ENCODE measurements at places on chromosomes 11 and 22.

- DNase-seq = no peak
Measured at GRCh38 chr11:834371-835316, 1.9 kb downstream of the CD151 start.

GRCh38 chr11:1348146-1348795 lies 38.8 kb upstream of the TOLLIP start:
- DNase-seq = no peak

GRCh38 chr22:46171940-46172339 lies 21.6 kb downstream of the PPARA start:
- DNase-seq = no peak

GRCh38 chr11:63017306-63017974 lies 1.8 kb upstream of the SLC22A8 start:
- no peak for DNase-seq

GRCh38 chr11:34198523-34198922 lies 93.1 kb downstream of the NAT10 start:
- no peak for DNase-seq

- DNase-seq = no peak
Measured at GRCh38 chr11:2305788-2306451, 4.1 kb downstream of the TSPAN32 start.

GRCh38 chr11:132520199-132520598 lies 1012.1 kb downstream of the OPCML start:
- DNase-seq = no peak

GRCh38 chr11:109914038-109914437 lies 179.2 kb upstream of the ZC3H12C start:
- DNase-seq = no peak

- no peak for DNase-seq
Measured at GRCh38 chr11:76615950-76616349, 54.6 kb downstream of the LRRC32 start.

DNA sequence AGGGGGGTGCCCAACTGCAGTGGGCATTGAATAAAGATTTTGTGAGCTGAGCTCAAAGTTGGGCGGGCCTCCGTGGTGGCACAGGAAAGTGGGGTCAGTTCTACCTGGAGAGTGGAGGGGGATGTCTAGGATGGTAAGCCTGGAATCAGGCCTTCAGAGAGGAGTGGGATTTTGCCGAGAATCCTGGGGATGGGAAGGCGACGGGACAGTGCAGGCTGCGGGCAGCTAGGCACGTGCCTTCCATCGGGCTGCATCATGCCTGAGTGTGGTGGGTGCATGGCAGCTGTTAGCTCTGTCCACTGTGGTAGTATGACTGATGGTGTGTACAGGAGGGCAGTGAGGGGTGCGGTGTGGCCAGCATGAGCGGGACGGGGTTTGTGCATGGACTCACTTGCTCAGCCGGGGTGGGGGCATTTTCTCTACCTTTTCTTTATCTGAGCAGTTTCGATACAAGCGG lies 3.6 kb downstream of the SHANK3 start:
- no peak for DNase-seq

- DNase-seq = no peak
Measured at GRCh38 chr11:65262776-65263175, 1.0 kb downstream of the POLA2 start.

DNA sequence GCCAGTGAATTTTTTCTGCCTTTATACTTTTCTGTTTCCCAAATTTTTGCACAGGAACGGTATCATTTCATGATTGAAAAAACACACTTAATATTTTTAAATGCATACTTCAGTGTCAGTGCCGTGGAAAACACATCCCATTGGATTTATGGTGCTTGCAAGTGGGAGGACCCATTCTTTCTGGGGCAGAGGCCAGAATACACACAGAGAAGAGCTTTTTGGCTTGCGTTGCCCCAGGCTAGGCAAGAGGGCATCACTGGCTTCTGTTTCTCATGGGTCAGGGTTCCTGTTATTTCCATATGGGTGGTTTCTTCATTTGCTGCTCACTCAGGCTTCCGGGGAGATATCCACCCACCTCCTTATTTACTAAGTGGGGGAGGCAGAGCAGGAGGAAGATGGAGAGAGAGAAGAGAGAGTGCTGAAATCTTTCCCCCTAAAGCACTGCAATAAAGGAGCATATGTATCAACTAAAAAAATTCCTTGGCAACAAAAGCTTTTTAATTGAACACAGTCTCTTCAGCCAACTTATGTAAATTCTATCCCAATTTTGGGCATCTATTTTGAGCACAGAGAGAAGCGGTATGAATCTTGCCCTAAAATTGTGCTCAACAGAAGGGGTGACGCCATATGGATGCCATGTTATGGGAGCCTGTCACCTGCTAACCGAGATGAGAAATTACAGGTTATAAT lies 66.0 kb upstream of the KIRREL3 start:
- no peak for DNase-seq

DNA sequence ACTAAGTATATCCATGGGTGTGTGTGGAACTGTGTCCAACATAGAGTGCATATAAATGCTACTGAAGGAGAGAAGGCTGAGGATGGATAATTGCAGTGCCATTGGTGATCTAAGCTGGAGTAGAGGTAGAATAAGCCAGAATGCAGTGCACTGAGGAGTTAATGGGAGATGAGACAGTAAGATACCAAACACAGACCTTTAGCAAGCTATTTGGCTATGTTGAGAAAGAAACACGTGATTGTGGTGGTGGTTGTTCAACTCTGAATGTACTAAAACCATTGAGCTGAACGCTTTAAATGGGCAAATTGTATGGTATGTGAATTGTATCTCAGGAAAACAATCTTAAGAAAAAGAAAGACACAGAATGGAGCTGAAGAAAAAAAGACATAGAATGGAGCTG lies 22.8 kb downstream of the JAML start:
- no peak for DNase-seq

DNA sequence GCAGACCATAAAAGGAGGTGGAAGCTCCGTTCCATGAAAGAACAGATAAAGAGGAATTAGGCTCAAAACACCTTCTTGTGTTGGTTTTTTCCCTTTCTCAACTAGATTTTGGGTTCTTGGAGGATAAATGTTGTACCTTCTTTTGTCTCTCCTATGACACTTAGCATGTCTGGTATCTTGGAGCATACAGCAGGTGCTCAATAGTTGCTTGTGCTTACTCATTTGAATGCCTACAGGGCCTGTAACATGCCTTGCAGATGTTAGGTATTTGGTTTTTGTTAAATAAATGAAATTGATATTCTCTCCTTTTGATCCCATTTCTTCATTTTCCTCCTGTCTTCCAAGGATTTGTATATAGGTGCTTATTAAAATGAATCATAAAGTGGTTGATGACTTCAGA lies 16.4 kb upstream of the PLET1 start:
- no peak for DNase-seq

DNA sequence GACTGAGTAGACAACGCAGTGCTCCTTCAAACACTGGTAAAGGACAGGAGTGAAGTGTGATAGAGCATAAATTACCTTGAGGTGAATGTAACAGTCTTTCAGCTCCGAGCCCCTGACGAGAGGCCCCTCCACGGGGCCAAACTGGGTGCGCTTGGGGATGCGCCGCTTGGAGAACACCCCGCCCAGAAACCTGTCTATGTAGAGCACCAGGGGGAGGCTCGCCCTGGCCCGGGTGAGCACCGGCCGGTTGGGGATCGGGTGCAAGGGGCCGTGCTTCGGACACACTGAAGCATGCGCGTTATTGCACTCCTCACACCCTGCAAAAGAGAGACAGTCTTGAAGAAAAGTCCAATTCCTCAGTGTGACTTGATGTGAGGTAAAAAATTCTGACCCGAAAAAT lies 49.3 kb upstream of the NFRKB start:
- no peak for DNase-seq

DNA sequence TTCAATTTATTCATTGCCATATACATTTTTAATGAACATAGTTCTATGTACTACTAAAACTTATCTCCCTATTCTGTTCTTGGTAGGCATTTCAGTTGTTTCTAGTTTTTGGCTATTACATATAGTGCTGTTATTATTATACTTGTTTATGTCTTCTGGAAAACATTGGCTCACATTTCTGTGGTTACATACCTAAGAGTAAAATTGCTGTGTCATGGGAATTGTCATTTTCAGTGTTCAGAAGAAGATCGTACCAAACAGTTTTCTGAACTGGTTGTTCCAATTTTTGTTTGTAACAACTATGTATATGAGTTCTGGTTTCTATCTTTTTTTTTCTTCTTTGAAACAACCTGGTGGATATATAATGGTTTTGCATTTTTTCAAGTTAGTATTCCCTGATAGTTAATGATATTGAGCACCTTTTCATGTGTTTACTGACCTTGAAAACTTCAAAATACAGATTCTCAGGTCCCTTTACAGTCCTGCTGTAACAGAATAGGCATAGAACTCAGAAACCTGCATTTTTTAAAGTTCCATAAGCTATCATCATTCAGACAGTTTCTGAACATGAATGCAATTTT lies 230.7 kb downstream of the JRKL start:
- DNase-seq = no peak

GRCh38 chr11:80773919-80774318 lies 1333.1 kb upstream of the TENM4 start:
- DNase-seq = no peak

DNA sequence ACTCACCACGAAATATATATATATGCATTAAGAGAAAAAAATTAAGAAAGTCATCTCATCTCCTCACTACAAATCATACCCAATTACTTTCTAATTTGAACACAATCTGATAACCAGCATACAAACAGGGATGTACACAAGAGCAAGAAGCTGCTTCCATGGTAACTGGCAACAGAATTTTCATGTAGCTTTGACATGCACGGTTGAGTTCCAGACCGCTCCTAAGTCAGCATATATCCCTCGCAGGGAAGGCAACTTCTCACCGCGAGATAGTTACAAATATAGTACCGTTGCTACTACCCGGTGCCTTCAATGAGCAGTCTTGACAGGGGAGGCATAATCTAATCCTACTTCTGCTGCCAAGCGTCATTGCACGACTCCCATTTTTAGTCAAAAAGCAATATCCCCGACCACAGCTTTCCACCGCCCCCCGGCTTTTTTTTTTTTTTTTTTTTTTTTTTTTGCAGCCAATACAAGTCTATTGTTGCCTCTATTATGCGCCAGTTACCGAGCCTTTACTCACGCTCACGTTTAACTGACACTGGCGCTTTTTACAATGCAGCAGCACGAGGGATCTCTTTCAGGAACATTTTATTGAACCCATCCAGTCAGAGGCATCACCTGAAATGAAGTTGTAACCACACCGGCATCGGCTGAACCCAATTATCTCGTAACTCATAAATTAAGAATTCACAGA lies 2.2 kb downstream of the CADM1 start:
- DNase-seq = no peak

- DNase-seq = no peak
Measured at GRCh38 chr11:18321578-18321968, 367 bp downstream of the HPS5 start.

- DNase-seq = no peak
Measured at GRCh38 chr22:25627271-25627852, 62.9 kb downstream of the GRK3 start.

DNA sequence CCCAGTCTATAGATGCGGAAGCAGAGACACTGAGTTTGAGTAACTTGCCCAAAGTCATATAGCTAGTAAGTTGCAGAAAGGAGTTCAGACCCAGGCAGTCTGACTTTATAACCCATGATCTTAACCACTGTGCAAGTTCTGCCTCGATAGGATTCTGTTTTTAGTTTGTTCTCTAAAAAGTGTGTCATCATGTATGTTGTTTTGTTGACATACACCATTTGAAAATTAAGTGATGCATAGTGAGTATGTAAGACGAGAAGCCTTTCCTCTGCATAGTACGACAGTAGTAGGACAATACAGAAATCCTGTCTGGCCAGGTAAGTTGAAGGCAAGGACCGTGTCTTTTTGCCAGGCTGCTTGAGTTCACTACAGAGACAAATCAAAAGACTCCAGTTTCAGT lies 3.3 kb downstream of the ZC3H12C start:
- no peak for DNase-seq

- no peak for DNase-seq
Measured at GRCh38 chr11:97937501-97937900, 1083.2 kb upstream of the CNTN5 start.

DNA sequence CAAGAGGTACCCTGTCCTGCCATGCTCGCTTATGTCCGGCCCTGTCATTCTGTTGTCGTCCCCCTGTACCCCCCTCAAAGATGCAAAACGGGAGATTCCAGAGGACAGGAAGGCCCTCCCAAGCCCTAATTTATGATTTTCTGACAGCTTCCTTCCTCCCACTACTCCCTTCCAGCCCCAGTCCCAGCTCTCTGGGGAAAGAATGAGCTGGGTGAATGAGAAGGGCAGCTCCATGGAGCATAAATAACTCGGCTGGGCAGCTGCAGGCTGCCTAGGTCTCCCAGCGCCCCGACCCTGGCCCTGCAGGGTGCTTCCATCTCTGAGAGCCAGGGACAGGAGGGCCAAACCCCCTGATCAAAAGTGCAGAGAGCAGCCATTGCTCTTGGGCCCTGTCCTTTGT lies 3.9 kb upstream of the EMID1 start:
- no peak for DNase-seq

GRCh38 chr11:114060392-114061047 lies 1.0 kb downstream of the ZBTB16 start:
- no peak for DNase-seq

- no peak for DNase-seq
Measured at GRCh38 chr11:71235719-71236118, 16.7 kb downstream of the SHANK2 start.

DNA sequence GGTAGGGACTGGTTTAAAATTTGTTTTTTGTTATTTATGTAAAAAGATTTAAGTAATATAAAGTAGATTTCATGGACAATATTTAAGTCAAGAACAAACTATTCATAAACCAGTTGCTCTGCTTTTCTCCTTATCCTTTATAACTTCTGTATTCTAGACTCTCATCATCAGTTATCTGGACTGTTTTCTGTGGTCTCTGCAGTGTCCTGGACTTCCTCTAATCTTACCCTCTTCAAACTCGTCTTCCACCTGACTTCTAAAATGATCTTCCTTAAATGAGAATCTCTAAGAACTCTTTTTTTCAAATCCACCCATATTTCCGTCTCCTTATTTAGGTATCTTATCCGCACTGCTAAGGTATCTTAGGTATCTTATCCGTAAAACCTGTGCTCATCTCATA lies 8.1 kb downstream of the RRM1 start:
- no peak for DNase-seq

- no peak for DNase-seq
Measured at GRCh38 chr22:44627521-44628139, 74.4 kb upstream of the PRR5 start.

DNA sequence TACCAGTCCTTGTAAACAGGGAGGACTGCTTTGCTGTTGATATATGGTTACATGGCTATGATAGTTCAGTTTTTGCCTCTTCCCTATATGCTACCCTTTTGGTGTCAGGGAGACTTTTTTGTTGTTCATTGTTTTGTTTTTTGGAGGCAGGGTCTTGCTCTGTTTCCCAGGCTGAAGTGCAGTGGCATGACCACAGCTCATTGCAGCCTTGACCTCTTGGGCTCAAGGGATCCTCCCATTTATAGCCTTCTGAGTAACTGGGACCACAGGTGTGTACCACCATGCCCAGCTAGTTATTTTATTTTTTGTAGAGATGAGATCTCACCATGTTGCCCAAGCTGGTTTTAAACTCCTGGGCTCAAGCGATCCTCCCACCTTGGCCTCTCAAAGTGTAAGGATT lies 38.6 kb upstream of the SPTBN2 start:
- DNase-seq = no peak

- no peak for DNase-seq
Measured at GRCh38 chr11:84398017-84398626, 1112.0 kb upstream of the CCDC90B start.
